Epithelial cell of umbilical artery (primary cell): ENCODE measurements at places on chromosomes 4 and X. TPM values are rescaled to one million over a fixed set of nuclear protein-coding genes. Genes with fewer than 3 reads are reported as not detected.

GAGE2A gene
- not detected in 2 replicates for total RNA-seq

RAB39B gene
- under 0.01 and 0.15 TPM in 2 replicates for total RNA-seq

PDLIM3 gene
- 49.4 and 58.5 TPM in 2 replicates for total RNA-seq

GPR82 gene
- total RNA-seq, result not detected in 2 replicates

NSDHL gene
- 23.7 and 34.0 TPM in 2 replicates for total RNA-seq

MAGEA6 gene
- not detected in 2 replicates for total RNA-seq

HADH gene
- total RNA-seq, result 6.8 and 8.1 TPM in 2 replicates

SLC25A53 gene
- total RNA-seq, result 4.9 and 8.4 TPM in 2 replicates

NPNT gene
- not detected in 2 replicates for total RNA-seq

TMSB15A gene
- total RNA-seq, result 4.1 and 15.9 TPM in 2 replicates

TLR8 gene
- total RNA-seq, result not detected in 2 replicates

CSAG1 gene
- not detected in 2 replicates for total RNA-seq

LGI2 gene
- not detected in 2 replicates for total RNA-seq

SMIM10L2A gene
- 0.30 and 0.32 TPM in 2 replicates for total RNA-seq

KLB gene
- not detected in 2 replicates for total RNA-seq

RPS6KA3 gene
- 102 and 106 TPM in 2 replicates for total RNA-seq

CCSER1 gene
- 0.32 and 1.4 TPM in 2 replicates for total RNA-seq

S100G gene
- not detected in 2 replicates for total RNA-seq

STK26 gene
- total RNA-seq, result 9.4 and 16.9 TPM in 2 replicates

XIAP gene
- 27.9 and 46.2 TPM in 2 replicates for total RNA-seq

CLDN34 gene
- not detected in 2 replicates for total RNA-seq

KCNE5 gene
- not detected in 2 replicates for total RNA-seq

TMA16 gene
- 41.2 and 62.4 TPM in 2 replicates for total RNA-seq

IGSF1 gene
- not detected in 2 replicates for total RNA-seq

ADH4 gene
- not detected in 2 replicates for total RNA-seq

TMEM271 gene
- not detected in 2 replicates for total RNA-seq

CC2D2A gene
- 3.9 and 4.7 TPM in 2 replicates for total RNA-seq

MYOZ2 gene
- 0.15 and 1.3 TPM in 2 replicates for total RNA-seq

MAGEA10 gene
- not detected in 2 replicates for total RNA-seq

ANOS1 gene
- total RNA-seq, result 0.46 and 0.97 TPM in 2 replicates

MAGT1 gene
- total RNA-seq, result 105 and 119 TPM in 2 replicates

SUPT20HL2 gene
- total RNA-seq, result not detected in 2 replicates
